LHCN-M2 (cell line): ENCODE measurements at places on chromosomes 7 and 10.

GRCh38 chr7:35007768-35008167, 29.5 kb downstream of the DPY19L1 start:
- no peak for DNase-seq

- no peak for DNase-seq
Measured at GRCh38 chr7:105567024-105567423, 14.3 kb downstream of the EFCAB10 start.

DNA sequence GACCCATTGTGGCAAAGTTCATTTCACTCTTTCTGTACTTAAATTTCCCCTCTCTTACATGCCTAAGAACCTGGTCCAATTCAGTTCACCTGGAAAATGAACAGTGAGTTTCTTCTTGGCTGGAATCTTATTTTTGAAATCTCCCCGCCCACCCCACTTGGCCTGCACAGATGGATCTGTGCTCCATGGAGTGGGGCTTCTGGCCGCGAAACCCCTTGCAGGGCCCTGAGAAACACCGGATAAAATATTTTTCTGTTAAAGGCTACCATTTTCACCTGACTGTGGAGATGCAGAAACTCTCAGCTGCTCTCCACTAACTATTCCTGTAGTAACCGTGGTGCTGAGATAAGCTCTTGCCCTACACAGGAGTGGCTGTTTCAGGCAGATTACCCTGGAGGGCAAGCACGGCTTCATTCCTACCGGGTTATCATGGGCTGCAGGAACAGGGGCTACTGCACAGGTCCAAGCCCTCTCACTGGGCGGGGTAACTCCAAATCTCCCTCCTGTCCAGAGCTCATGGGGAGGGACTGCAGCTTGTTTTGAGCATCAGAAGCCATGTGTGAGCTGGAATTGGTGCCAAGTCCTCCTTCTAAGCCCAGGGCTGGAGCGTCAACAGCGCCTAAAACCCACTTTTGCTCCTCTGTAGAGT, 118.9 kb downstream of the PRPF18 start:
- DNase-seq: peak; percentile 14

DNA sequence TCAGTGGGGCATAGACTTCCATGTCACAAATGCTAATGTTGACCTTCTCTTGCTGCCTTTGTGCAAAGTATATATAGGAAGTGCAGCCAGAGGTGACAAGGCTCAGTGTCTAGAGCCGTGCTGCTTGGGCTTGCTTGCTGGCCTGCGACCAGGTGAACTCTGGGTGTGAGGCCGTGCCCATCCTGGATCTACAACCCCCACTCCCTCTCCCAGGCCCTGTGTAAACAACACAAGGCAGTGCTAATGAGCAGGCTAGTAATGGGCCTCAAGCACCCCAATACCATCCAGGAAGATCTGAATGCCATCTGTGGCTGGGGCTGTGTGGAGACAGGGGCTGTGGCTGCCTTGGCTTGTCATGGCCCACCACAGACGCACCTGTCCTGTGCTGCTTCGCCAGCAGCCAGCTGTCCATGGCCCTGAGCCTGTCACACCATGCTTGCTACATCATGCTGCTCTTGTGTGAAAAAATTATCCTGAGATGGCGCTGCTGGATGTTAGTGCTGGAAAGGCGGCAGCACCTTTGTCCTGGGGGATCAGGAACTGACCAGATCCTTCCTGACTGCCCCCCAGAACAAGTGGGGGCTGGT, 107.6 kb upstream of the ZNF92 start:
- no peak for DNase-seq

GRCh38 chr10:77244286-77244685, 393.3 kb downstream of the KCNMA1 start:
- DNase-seq: no peak

- DNase-seq: no peak
Measured at GRCh38 chr7:26337232-26337865, 45.7 kb downstream of the SNX10 start.

DNA sequence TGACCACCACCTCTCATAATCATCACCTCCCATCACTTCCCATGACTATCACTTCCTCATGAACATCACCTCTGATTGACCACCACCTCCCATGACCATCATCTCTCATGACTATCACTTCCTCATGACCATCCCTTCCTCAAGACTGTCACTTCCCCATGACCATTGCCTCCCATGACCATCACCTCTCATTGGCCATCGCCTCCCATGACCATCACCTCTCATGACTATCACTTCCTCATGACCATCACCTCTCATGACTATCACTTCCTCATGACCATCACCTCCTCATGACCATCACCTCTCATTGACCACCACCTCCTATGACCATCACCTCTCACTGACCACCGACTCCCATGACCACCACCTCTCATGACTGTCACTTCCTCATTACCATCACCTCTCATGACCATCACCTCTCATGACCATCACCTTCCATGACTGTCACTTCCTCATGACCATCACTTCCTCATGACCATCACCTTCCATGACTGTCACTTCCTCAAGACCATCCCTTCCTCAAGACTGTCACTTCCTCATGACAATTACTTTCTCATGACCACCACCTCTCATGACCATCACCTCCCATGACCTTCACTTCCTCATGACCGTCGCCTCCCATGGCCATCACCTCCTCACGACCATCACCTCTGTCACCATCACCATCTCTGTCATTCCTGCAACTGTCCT, 51.6 kb downstream of the PDGFA start:
- DNase-seq: no peak

DNA sequence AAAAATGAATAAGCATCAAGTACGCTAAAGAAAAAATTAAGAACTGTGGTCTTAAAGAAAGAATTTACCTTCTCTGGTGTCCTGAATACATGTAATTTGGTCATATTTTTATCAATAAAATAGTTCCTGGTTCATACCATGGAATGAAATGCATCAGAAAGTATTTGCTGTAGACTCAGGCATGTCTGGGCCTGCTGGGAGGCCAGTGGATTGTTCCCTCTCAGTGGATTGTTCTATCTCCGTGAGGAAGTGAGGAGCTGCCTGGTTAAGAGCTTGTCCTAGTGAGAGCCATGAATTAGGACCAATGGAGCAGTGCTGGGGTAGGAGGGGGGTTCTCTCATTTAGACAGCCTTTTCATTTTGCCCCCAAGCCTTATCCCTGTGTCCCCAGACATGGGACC, 211.7 kb upstream of the HABP2 start:
- no peak for DNase-seq

GRCh38 chr7:390761-391410, 100.9 kb downstream of the FOXL3 start:
- DNase-seq: no peak

DNA sequence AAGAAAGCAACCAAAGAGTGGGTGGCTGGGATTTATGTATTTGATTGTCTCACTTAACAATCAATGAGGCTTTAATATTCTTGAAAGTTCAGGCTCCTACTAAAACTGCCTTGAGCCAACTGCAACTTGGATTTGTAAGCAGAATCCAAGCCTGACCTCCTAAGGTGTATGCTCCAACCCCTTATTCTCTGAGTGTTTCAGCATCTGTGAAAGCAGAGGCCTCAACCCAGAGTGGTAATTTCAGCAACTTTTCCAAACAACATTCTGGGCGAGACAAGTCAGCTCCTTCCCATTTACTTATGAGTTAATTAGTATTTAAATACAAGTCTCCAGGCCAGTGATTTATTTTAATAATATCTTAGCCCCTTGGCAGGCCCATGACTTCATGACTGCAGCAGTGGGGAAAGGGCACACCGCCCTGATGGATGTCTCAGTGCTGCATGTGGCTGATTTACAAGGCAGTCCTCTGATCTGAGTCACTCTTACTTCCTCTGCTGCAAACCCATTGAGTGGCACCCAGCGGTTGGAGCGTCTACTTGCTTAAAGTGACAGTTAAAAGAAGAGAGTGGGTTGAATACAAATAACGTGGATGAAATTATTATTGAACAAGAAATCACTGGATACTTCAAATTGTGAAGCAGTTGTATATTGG, 209.1 kb downstream of the TRIL start:
- peak; percentile 91 for DNase-seq

- no peak for DNase-seq
Measured at GRCh38 chr7:10536561-10536960, 437.1 kb upstream of the PHF14 start.

DNA sequence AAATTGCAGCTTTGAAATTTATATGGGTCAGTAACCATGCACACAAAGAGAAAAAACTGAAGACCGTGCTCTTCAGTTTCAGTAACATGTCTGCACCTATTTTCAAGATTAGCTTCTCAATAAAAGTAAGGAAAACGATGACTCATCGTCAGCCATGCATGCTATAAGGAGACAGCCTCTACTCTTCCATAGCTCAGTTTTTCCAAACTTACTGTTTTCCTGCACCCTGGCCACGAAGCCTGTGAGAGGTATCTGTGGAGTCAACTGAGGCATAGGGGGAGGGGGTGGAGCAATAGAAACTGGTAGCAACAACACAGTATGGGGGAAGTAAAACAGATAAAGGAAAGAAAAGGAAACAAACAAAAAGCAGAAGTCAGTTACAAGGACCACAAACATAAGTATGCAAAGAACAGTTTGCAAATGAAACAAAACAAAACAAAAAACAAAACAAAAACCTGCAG, 58.0 kb downstream of the PDSS1 start:
- peak; percentile 31 for DNase-seq

- DNase-seq: no peak
Measured at GRCh38 chr7:39560997-39561396, 5.2 kb upstream of the YAE1 start.

GRCh38 chr7:100016215-100016901, 962 bp downstream of the ZKSCAN1 start:
- DNase-seq: no peak

GRCh38 chr7:1639532-1640175, 30.4 kb upstream of the ELFN1 start:
- DNase-seq: no peak

GRCh38 chr7:3691478-3692158, 390.6 kb downstream of the SDK1 start:
- DNase-seq: no peak

DNA sequence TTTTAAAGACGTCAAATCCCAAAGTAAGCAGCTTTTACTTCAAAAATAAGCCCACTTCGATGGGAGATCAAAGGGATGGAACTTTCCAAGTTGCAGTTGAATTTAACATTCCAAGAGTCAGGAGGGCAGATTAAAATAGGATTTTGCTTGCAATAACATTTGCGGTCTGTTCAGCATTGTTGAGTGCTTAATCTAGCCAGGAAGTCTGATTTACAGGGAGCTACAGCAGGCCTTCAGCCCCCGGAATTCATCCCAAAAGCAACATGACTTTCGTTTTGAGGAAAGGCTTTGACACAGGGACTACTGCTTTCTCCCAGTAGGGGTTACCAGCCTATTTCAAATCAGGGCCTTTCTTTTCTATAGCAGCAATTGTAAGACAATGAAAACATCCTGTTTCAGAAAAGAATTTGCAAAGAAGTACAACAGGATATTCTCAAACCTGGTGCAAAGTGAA, 279.6 kb upstream of the PITRM1 start:
- DNase-seq: peak; percentile 97

- DNase-seq: no peak
Measured at GRCh38 chr7:55569797-55570196, 2.5 kb downstream of the VOPP1 start.

GRCh38 chr7:130435311-130435854, 5.4 kb downstream of the CEP41 start:
- no peak for DNase-seq

- peak; percentile 97 for DNase-seq
Measured at GRCh38 chr10:13503745-13504463, 24.9 kb downstream of the BEND7 start.

GRCh38 chr10:49116509-49117375, 1.4 kb upstream of the VSTM4 start:
- DNase-seq: no peak

DNA sequence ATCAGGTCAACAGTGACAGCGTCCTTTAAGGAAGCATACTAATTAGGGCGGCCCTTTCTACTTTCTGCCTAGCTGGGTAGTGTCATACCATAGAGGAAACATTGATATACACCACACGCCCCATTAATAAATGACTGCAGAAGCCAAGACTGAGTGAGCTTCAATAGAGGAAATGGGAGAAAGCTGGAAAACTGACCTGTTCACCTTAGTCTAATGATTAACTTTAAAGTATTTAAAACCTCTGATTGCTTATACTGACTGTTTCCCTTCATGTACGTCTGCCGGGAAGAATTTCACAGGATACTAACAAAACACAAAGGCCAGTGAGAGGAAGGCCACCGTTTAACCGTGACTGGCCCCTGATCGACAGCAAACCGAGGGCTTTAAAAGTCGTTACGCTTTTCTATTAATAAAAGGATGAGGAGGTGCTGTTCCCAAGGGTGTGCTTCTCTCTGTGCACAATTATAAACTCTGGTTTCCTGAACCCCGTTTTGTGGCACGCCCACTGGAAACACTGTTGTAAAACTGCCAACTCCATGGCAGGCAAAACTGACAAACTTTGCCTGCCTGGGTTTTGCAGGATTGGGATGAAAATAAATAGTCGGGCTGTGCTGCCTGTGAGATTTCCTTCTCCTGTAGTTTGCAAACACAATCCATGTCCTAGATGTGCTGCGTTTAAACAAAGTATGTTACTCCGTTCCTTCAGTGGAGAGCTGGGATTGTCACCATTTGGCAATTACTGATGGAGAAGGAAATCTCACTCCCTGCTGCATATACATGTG, 137.6 kb downstream of the NRP1 start:
- no peak for DNase-seq

DNA sequence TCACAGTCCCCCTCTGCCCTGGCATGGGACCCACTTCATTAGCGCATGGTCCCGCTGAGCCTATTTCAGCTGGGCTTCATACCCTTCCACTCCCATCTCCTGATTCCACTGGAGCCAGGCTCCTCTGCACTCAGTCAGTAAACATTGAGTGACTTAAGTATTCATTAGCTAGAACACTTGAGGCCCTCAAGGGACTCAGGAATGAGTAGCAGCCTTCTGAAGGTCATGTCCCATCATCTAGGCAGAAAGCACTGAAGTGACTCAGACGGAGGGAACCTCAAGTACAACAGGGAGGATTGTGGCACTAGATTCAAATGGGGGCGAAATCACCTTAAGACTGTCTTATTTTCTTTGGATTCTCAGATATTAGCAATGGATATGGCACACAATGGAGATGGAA, 186.6 kb upstream of the INHBA start:
- DNase-seq: peak; percentile 27

DNA sequence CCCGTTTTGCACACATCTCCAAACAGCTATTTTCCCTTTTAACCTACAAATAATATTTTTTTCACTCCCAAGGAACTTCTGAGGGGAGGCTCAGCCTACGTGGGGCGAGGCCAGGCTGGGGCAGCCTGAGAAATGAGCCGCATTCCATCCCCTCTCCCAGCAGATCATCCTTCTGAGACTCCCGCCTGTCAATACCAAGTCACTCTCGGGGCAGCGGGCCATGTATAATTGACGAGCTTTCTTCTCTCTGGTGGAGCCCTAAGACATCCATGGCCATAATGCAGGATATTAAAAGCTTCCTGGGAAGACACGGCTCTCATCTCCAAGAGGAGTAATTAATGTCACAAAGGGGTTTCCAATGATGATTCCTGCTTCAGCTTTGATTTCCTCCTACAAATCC, 37.8 kb upstream of the CHST15 start:
- DNase-seq: no peak

GRCh38 chr10:101830322-101831168, 12.3 kb upstream of the OGA start:
- peak; percentile 83 for DNase-seq
